ENCODE measurements at places on chromosomes 16 and 17.

- no peak for DNase-seq
These were observed 43.1 kb upstream of the SEC14L1 start for GRCh38 chr17:77097631-77098180.

GRCh38 chr16:84633622-84634021, 14.7 kb upstream of the KLHL36 start:
- DNase-seq: peak; percentile 32

DNA sequence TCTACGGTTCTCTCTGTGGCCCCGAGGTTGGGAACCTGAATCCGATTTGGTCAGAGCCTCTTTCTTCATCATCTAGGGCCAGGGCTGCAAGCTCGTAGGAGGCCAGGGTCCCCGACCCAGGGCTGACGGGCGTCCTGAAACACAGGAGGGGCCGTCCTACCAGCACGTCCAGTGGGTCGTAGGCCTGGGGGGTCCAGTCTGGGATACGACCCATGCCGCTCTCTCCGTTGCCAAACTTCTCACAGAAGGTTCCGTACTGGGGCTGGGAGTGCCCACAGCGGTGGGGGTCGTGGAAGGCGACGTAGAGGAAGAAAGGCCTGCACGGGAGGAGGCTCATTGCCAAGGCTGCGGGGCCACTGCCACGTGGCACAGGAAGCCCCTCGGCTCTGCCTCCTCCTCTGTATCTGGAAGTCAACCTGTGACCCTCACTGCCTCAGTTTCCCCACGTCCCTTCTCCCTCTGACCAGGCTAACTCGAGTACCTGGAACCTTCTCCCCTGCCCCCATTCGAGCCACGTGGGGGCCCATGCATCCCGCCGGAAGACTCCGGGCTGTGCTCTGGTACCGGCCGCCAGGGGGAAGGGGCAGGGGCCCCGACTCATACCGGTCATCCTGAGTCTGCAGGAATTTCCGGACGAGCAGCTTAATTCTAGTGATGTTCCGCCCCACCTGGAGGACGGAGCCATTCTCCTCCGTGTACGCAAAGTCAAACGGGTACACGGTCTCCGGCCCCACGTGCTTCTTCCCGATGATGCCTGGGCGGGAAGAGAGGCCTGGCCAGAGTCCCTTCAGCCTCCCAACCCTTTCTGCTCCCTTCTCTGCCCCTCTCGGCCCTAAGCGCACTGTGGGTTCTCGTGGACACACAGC, 5.9 kb downstream of the SGSH start:
- DNase-seq: no peak

- no peak for DNase-seq
These were observed 110.7 kb downstream of the RAP1GAP2 start for GRCh38 chr17:2906901-2907300.

GRCh38 chr16:5556158-5556810, 458.7 kb upstream of the EEF2KMT start:
- no peak for DNase-seq

- DNase-seq: no peak
These were observed 61.9 kb downstream of the OMG start for GRCh38 chr17:31235110-31235509.

DNA sequence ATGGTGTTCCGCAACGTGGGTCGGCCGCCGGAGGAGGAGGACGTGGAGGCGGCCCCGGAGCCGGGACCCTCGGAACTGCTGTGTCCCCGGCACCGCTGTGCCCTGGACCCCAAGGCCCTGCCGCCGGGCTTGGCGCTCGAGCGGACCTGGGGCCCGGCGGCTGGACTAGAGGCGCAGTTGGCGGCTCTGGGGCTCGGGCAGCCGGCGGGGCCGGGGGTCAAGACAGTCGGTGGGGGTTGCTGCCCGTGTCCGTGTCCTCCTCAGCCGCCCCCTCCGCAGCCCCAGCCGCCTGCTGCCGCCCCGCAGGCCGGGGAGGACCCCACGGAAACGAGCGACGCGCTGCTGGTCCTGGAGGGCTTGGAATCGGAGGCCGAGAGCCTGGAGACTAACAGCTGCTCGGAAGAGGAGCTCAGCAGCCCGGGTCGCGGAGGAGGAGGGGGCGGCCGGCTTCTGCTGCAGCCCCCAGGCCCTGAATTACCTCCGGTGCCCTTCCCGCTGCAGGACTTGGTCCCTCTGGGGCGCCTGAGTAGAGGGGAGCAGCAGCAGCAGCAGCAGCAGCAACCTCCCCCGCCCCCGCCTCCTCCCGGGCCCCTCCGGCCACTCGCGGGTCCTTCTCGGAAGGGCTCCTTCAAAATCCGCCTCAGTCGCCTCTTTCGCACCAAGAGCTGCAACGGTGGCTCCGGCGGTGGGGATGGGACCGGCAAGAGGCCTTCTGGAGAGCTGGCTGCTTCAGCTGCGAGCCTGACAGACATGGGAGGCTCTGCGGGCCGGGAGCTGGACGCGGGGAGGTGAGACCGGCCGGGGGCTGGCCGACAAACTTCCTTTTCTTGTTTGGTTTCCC, 821 bp downstream of the SOCS7 start:
- DNase-seq: no peak

GRCh38 chr17:5809580-5810188, 225.4 kb upstream of the NLRP1 start:
- no peak for DNase-seq

GRCh38 chr17:76239538-76240274, 587 bp downstream of the RNF157 start:
- no peak for DNase-seq

GRCh38 chr17:49443862-49444261, 29.2 kb upstream of the PHB1 start:
- DNase-seq: no peak

DNA sequence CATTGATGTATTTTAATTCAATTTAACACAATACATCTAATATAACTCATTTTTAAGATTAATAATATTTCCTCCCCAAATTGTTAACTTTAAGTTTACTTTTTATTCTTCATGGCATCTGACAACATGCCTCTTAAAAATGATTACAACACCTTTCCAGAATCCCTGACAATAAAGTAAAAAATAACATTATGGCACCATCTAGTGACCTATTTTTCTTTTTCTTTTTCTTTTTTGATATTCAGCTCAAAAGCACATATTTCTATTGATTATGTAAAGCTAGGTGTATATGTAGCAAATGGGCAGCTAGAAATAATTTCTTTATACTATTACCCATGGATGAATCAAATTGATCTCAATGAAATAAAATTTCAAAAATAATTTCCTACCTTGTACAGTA, 834.3 kb upstream of the CDH8 start:
- DNase-seq: no peak

DNA sequence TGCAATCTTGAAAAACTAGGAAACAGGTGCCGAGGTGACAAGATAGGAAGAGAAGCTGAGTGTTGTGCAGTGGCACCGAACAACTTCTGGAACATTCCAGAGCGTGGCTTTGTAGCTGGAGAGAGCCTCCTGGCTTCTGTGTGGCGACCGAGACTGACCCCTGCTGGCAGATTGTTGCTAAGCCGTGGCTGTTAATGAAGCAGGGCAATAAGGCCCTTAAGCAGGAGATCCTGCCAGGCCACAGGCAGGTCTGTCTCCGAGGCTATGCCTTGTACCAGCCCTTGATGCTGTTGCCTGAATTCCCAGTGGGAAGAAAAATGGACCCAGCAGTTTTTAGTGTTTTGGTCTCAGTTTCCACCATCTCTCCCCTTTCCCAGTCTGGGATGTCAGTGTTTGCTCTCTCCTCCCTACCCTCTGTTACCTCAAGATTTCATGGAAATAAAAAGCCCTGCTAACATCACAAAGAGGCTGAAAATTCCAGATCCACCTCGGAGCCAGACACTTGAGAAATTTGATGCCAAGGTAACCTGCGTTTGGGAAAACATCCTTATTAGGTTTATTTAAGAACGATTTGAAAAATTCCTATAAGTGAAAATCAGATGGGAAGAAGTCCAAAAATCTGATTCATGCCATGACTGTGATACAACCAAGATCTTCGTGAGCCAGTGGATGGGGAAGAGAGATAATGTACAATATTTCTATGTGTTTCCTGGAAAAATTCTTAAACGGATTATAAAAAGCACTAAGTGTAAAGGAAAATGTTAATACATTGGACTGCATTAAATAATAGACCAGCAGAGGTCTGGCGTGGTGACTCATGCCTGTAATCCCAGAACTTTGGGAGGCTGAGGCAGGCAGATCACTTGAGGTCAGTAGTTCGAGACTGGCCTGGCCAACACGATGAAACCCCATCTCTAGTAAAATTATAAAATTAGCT, 265.1 kb downstream of the PRKCA start:
- peak; percentile 36 for DNase-seq

DNA sequence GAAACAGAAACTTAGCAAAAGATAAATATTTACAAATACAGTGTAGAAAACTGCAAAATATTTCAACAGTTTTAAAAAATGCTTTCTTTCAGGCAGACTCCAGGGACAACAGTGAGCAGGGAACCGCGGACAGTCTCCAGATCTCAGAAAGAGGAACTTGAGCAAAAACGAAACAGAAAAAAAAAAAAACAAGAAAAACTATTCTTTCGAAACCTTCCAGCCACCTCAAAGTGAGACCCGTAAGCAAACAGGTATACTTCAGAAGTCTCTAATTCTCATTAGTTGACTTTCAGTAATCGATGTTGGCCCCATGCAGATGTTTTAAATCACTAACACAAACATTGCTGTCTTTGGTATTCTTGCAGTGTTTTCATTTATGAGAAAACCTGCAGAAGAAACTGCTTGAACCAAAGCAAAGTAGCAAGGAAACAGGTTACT, 15.7 kb upstream of the CCL1 start:
- no peak for DNase-seq

DNA sequence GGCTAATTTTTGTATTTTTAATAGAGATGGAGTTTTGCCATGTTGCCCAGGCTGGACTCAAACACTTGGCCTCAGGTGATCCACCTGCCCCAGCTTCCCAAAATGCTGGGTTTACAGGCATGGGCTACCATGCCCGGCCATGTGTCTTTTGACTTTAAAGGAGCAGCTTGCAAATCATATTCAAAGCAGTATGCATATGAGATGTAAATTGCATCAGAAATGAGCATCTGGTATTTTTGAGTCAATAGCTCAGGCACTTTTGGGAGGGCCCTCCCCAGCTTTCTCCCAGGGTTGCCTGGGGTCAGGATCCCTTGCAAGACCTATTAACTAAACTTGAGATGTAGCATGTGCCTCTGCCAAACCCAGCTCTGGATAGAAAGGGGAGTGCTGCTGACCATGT, 21.5 kb downstream of the EPOP start:
- DNase-seq: no peak

DNA sequence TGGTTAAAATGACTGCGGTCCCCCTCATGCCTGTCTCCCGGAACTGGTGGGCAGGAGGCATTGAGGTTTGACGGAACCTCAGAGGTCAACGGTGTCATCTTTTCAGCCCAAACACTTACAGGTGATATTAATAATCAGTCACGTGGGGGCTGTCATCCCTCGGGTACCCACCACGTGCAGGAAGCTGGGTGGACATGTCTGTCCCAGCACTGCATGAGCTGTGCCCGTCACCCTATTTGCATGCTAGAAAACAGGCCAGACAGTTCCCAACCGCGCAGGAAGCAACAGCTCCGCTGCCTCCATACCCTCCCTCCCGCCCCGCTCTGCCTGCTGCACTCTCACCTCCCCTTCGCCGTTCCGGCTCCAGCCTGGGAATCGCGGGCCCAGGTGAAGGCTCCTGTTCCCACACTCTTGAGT, 1.4 kb downstream of the SYNGR3 start:
- DNase-seq: no peak

DNA sequence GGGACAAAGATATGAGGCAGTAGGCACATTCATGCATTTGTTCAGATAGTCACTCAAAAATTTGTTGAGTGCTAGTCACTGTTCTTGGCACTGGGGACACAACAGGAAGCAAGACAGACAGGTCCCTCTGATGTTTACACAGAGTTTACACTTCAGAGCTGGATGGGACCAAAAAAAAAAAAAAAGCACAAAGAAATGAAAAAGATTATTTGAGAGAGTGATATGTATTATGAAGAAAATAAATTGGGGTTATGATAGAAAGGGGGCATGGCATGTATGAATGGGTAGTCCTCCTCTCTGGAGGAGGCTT, 3.5 kb upstream of the YPEL2 start:
- no peak for DNase-seq

DNA sequence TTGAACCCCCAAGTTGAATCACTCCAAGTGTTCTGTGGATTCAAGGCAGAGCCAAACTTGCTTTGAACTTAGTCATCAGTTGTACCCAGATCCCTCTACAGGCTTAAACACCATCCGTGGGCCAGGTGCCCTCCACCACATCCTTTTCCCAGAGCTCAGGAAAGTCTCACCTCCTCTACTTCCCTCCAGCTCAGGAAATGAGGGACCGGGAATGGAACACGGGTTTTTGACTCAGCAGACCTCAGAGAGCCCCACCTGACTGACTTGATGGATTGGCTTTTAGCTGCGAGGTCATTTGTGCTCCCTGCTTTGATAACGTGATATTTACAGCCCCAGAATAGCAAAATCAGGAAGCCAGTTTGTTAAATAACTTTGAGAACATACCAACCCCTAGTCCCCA, 20.1 kb downstream of the GID4 start:
- DNase-seq: no peak

- DNase-seq: no peak
These were observed 1.0 kb downstream of the GDE1 start for GRCh38 chr16:19520861-19521331.

GRCh38 chr17:59837308-59838051, 55.3 kb downstream of the TUBD1 start:
- DNase-seq: no peak

Measured in NCI-H1092 (cell line).